ENCODE measurements at places on chromosomes 1 and 21.
A peak's percentile ranks its signal among the peaks of the same experiment; 100 is the strongest.

DNA sequence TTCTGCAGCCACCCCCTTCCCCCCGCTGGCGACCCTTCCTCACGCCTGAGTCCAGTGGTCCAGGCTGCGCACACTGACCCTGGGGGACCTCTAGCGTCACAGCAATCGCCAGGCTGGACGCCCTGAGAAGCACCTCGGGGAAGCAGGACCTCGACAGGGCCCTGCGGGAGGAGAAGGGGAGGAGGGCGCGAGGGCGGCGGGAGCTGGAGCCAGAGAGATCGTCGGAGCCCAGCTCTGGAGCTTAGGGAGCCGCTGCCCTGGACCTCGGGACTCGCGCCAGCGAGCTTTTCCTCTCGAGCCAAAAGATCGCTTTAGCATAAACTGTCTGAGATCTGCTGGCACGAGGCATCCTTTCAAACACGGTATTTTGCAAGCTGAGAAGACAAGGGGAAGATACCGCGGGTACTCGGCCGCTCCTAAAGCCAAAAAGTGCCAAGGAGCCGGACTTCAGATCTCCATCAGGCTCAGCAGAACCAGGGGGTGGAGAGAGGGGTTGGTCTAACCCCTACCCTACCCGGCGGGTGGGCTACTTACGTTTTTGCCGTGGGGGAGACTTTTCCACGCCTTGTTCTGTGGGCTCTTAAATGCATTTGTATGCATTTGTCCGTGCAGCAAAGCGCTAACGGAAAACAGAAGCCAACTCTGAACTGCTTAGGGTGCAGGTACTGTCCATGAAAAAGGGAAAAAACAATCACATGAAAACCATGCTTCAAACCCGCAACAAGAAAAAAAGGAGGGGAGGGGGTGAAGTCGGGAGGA, 586 bp downstream of the COL24A1 start:
- peak; percentile 42 for DNase-seq

DNA sequence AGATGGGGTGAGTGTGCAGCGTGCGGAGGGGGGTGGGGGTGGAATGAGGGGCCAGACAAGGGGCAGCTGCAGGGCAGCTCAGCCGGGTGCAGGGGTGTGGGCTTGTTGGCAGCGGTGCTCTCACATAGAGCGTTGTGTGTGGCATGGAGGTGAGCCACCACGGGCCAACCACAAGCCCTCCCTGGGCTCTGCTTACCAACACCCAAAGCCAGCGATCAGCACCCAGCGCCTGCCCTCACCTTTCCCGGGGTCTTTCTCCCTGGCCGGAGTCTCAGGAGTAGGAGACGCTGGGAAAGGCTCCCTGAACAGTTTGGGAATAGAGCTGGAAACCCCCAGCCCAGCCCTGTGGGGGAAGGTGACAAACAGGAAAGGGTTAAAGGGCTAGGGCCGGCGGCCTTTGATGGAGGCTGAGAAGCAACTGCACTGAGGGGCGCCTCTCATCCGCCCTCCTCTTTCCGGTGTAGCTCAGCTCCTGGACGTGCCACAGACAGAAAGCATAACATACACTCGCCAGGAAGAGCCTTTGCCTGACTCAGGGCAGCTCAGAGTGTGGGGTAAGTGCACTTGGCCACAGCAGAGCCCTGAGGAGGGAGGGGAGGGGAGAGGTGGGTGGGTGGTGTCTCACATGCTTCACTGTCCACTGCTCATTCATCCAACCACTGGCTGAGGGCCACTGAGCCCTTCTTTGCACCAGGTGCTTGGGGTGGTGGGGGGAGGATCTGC, 577 bp downstream of the IKBKE start:
- DNase-seq: peak; percentile 68

DNA sequence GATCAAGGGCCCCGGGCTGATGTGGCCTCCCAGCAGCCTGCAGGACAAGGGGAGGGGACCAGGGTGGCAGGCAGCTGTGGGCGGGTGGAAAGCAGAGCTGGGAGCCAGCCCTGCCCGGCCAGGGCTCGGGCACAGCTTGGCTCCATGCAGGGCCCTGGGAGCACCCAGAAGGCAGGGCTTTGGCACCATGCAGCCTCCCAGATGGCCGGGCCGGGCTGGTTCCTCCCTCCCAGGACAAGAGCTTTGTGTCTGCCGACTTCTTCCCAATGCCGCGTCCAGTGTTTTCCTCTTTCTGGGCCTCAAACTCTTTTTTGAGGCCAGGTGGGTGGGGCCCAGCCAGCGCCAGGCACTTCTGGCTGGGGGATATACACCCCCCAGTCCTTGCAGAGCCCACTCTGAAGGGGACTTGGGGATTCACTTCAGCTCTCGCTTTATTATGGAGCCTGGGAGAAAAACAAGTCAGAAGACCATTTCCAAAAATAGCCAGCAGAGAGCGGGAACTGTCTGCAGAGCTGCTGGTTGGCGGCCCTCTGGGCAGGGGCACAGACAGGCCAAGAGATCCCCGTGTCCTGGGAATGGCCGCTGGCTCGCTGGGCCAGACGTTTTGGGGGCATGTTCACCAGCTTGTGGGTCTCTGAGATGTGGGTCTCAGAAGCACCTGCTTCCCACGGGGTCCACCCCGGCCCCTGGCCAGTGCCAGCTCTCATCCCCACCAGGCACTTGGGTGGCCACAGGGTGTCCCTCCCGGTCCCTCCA, 103.8 kb upstream of the ARHGEF16 start:
- no peak for DNase-seq

DNA sequence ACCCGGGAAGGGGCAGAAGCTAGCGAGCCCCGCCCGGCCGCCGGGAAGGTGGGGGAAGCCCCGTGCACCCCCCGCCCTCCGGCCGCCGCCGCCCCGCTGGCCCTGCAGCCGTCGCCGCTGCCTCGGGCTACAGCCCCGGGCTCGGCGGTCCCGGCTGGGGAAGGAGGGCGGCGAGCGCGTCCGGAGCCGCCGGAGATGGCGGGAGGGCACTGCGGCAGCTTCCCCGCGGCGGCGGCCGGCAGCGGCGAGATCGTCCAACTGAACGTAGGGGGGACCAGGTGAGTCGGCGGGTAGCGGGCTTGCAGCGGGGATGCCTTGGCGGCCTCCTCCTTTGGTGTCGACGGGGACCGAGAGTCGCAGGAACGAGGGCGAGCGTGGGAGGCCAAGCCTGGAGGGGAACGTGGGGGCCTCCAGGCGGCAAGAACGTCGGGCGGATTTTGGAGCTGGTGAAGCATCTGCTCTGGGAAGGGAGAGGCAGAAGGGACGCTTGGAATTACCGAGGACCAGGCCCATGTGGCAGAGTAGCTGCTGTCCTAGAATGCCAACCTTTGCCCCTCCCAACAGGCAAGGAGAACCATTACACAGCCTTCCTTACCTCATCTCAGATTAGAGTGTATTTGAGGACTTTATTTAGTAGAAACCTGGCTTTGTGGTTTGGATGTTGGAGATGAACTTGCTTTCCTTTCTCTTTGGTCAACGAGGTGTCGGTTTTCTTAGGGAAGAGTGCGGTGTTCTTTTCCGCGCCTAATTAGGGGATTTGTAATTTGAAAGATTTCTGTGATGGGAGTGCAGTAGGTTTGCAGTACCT, 591 bp downstream of the KCTD3 start:
- peak; percentile 71 for DNase-seq

DNA sequence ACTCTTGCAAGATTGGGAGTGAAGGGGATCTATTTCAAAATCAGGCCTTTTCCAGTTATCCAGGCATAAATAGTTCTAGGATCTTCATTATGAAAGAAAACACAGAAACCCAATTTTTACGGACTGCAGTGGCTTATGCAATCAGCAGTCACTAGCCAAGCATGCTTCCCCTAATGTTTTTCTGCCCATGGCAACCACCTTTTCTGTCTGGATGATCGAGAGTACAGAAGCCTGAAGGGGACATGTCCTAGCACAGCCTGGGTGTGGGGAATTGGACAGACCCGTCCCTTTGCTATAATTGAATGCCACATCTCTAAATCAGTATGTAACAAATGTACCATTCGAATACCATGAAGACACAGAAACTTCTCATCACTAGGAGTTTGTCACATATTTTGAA, 29.8 kb upstream of the NCAM2 start:
- DNase-seq: no peak

- DNase-seq: no peak
Measured at GRCh38 chr1:159860456-159860855, 2.0 kb downstream of the VSIG8 start.

- no peak for DNase-seq
Measured at GRCh38 chr1:166432655-166433054, 265.9 kb upstream of the FAM78B start.

GRCh38 chr1:184686540-184686939, 68.1 kb downstream of the EDEM3 start:
- DNase-seq: no peak

DNA sequence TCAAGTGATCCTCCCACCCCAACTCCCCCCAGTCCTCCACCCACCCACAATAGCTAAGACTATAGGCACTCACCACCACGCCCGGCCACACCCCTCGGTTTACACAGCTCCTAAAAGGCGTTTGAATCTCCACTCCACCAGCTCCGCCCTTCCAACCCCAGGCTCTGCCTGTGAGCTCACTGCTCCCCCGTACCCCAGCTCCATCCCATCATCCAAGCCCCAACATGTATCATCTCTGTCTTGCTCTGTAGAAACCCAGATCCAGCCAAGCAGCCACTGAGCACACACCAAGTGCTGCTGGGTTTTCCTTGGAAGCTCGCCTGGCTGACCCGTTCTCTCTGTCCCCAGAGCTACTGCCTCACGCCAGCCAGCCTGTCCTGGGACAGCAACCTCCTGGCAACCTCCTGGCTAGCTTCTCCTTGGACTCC, 12.0 kb upstream of the S100A2 start:
- no peak for DNase-seq

GRCh38 chr1:29365906-29366670, 129.8 kb downstream of the PTPRU start:
- DNase-seq: no peak

DNA sequence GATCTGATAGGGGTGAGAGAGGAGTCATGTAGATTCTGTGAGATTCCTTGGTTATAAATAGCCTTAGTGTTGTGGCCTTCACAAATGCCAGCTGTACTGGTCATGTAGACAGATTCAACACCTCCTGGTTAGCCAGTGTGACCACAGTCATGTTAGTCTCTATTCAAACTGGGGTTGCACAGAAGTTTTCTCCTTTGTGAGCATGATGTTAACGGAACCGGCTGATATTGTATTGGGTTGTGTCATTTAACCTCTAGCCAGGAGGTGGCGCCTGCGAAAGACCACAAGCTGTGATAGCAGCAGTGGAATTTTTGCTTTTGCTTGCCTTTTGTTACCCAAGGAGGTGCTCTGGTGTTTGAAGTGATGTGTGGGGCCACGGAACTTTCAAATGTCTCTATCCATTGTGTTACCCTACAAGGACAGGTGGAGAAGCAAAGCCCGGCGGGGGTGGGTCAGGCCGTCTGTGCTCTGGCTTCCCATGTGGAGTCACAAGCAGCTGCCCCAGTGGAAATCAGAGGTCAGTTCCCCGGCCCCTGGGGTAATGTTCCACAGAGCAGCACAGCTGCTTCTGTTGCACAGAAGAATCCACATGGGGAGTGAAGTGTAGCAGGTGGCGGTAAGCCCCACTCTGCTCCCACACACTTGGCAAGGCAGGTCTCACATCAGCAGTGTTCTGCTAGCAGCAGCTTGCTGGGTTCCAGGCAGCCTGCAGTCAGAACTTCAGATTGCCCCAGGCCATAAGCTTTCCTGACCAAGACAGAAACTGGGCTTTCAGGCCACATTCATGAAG, 112.6 kb downstream of the ADAMTS1 start:
- peak; percentile 17 for DNase-seq

DNA sequence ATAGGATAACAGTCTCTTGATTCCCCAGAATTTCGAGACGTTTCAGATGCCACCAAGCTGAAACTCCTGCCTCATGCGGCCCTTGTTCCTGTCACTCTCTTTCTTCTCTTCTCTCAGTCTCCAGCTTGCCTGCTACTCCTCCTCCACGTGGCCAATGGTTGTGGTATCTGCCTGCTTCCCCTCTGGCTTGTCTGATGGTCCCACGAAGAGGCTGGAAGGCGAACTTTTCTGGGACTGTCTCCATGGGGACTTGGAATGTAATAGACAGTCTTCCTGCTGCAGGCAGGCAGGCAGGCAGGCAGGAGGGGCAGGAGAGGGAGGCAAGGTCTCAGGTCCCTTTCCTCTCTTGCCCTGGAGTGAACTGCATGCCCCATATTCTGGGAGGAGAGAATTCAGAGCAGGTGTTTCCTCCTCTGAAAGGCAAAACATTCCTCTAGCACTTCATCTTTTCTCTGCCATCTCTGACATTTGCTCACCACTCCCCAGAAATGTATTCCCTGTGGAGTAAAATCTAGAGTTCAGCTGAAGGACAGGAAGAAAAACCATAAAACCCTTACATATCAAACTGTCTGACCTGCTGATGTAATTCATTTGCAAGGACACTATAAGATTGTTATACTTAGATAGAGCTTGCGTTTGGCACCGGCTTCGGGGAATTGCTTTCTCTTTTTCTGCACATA, 64.1 kb upstream of the GNG12 start:
- no peak for DNase-seq

DNA sequence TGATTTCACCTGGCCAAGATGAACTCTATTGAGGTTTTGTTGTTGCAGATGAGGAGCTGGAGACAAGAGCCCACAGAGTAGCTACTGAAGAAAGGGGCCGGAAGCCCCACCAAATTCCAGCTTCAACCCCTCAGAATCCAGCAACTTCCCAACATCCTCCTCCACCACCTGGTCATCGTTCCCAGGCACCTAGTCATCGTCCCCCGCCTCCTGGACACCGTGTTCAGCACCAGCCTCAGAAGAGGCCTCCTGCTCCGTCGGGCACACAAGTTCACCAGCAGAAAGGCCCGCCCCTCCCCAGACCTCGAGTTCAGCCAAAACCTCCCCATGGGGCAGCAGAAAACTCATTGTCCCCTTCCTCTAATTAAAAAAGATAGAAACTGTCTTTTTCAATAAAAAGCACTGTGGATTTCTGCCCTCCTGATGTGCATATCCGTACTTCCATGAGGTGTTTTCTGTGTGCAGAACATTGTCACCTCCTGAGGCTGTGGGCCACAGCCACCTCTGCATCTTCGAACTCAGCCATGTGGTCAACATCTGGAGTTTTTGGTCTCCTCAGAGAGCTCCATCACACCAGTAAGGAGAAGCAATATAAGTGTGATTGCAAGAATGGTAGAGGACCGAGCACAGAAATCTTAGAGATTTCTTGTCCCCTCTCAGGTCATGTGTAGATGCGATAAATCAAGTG, 14.3 kb downstream of the CD2 start:
- no peak for DNase-seq

- no peak for DNase-seq
Measured at GRCh38 chr1:237228421-237228820, 186.4 kb downstream of the RYR2 start.

DNA sequence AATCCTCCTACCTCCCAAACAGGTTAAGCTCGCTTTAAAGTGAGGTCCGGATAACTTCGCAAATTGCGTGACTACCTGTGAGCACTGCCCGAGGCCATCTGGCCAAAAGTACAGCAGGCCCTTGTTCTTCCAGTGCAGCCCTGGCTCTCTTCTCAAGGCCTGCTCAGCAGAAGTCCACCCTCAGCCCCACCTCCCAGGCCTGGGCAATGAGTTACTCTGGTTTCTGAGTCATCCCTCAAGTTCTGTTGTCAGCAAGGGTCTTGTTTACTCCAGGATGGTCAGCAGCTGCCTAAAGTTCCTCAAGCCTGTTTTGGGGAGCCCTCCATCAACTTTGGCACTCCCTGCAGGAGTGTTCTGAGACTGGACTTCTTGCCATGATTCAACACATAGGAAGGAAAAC, 101.7 kb downstream of the BCAR3 start:
- peak; percentile 97 for DNase-seq

Measured in HCEC 1CT (cell line).